Epithelial cell of alveolus of lung (primary cell): ENCODE measurements at places on chromosomes 4 and X. TPM values are rescaled to one million over a fixed set of nuclear protein-coding genes. Genes with fewer than 3 reads are reported as not detected.

Gene P2RY4
- total RNA-seq = 0.13 TPM in 1 of 2 replicates, not detected in the other

Gene UVSSA
- total RNA-seq = 6.5 and 9.4 TPM in 2 replicates

Gene SPANXN4
- not detected in 2 replicates for total RNA-seq

Gene CCSER1
- total RNA-seq = under 0.01 TPM in 1 of 2 replicates, not detected in the other

Gene DRP2
- total RNA-seq = 0.80 and 1.3 TPM in 2 replicates

Gene RTL5
- 1.4 and 2.6 TPM in 2 replicates for total RNA-seq

Gene HAND2
- total RNA-seq = 1.9 and 2.3 TPM in 2 replicates

Gene AKAP14
- not detected in 2 replicates for total RNA-seq

Gene TSPAN7
- total RNA-seq = 1.0 and 1.6 TPM in 2 replicates

Gene HPGDS
- not detected in 2 replicates for total RNA-seq

Gene SLC9B1
- 4.7 TPM in 1 of 2 replicates, not detected in the other for total RNA-seq

Gene SPANXA2
- not detected in 2 replicates for total RNA-seq

Gene S100P
- total RNA-seq = 0.39 TPM in 1 of 2 replicates, not detected in the other

Gene ARHGAP36
- total RNA-seq = not detected in 2 replicates

Gene RAB9B
- 0.13 TPM in 1 of 2 replicates, not detected in the other for total RNA-seq

Gene MAGEC1
- total RNA-seq = not detected in 2 replicates

Gene KDR
- total RNA-seq = 2.6 and 4.3 TPM in 2 replicates

Gene DIPK2B
- 1.0 and 1.1 TPM in 2 replicates for total RNA-seq

Gene PFKFB1
- under 0.01 TPM in 1 of 2 replicates, not detected in the other for total RNA-seq

Gene SH2D1A
- not detected in 2 replicates for total RNA-seq

Gene PWWP3B
- total RNA-seq = 0.78 and 1.7 TPM in 2 replicates

Gene LDB2
- total RNA-seq = 10.2 and 12.5 TPM in 2 replicates

Gene CFAP47
- not detected in 2 replicates for total RNA-seq

Gene ZAR1
- total RNA-seq = not detected in 2 replicates

Gene MAGEA12
- total RNA-seq = not detected in 2 replicates

Gene MAGEE1
- 0.39 and 0.88 TPM in 2 replicates for total RNA-seq

Gene STPG2
- total RNA-seq = 0.52 TPM in 1 of 2 replicates, not detected in the other

Gene AMER1
- 1.8 and 4.0 TPM in 2 replicates for total RNA-seq

Gene CABS1
- not detected in 2 replicates for total RNA-seq

Gene IL3RA
- total RNA-seq = 0.13 TPM in 1 of 2 replicates, not detected in the other

Gene TIMM8A
- 3.2 and 7.0 TPM in 2 replicates for total RNA-seq

Gene RGN
- 2.0 and 2.1 TPM in 2 replicates for total RNA-seq

Gene CNKSR2
- 0.56 and 1.0 TPM in 2 replicates for total RNA-seq

Gene IL9R
- total RNA-seq = 0.16 TPM in 1 of 2 replicates, not detected in the other

Gene MBNL3
- total RNA-seq = 3.8 and 6.5 TPM in 2 replicates

Gene CLNK
- not detected in 2 replicates for total RNA-seq

Gene NEXMIF
- total RNA-seq = under 0.01 TPM in 1 of 2 replicates, not detected in the other

Gene IL15
- total RNA-seq = 6.2 and 6.6 TPM in 2 replicates

Gene MAGEB17
- 0.08 TPM in 1 of 2 replicates, not detected in the other for total RNA-seq

Gene ART3
- total RNA-seq = 1.0 TPM in 1 of 2 replicates, not detected in the other

Gene SUV39H1
- total RNA-seq = 4.4 and 12.4 TPM in 2 replicates

Gene RBM47
- total RNA-seq = 1.4 and 1.7 TPM in 2 replicates

Gene NUDT10
- total RNA-seq = 3.3 and 5.8 TPM in 2 replicates

Gene SLITRK2
- 0.52 and 0.72 TPM in 2 replicates for total RNA-seq

Gene CXCL6
- 48.4 and 374 TPM in 2 replicates for total RNA-seq

Gene LANCL3
- under 0.01 and 0.26 TPM in 2 replicates for total RNA-seq

Gene JCHAIN
- 1.3 TPM in 1 of 2 replicates, not detected in the other for total RNA-seq

Gene ARX
- total RNA-seq = not detected in 2 replicates

Gene NIPAL1
- 3.4 TPM in 1 of 2 replicates, not detected in the other for total RNA-seq

Gene TGIF2LX
- total RNA-seq = not detected in 2 replicates

Gene MTNR1A
- 0.48 TPM in 1 of 2 replicates, not detected in the other for total RNA-seq

Gene CTAG2
- total RNA-seq = not detected in 2 replicates

Gene EOLA1
- 5.9 and 7.3 TPM in 2 replicates for total RNA-seq

Gene GPR143
- 3.6 TPM in 1 of 2 replicates, not detected in the other for total RNA-seq
